CD4-positive, alpha-beta T cell treated with Interleukin-2 at 100 ng/mL for 4 hours (primary cell): ENCODE measurements at places on chromosomes 5 and 9.
A peak's percentile ranks its signal among the peaks of the same experiment; 100 is the strongest.

GRCh38 chr5:10685115-10685521 lies 75.9 kb downstream of the DAP start:
- no peak for DNase-seq

DNA sequence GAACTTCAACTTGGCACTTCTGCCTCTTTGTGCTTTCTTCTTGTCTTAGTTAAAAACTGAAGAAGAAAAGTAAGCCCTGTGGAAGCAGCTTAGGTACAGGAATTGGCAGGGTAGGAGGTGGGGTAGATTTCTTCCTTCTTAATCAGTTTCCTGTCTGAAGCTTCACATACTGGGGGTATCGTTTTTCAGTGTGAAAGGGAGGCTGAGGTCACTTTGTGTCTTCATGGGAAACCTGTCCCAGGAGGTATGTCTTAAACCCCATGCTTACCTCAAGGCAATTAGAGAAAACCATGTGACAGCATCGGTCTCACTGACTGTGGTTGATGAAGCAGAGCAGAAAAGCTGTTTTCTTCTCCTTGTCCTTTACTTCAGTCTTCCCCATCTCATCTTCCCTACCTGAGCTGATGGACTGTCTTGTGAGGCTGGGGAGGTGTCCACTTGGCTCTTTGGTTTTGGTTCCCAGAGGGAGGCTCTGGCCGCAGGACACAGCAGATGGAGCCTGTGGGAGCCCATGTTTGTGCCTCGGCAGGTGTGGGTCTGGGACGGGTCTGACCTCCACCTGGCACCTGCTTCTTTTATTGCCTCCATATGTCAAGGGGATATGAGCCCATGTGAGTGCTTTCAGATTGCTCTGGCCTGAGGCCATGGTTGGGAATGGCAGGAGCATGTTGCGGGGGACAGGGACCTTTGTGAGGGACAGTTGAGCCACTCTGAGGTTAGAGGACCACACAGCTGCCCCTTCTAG lies 47.0 kb downstream of the SH3GL2 start:
- no peak for DNase-seq

DNA sequence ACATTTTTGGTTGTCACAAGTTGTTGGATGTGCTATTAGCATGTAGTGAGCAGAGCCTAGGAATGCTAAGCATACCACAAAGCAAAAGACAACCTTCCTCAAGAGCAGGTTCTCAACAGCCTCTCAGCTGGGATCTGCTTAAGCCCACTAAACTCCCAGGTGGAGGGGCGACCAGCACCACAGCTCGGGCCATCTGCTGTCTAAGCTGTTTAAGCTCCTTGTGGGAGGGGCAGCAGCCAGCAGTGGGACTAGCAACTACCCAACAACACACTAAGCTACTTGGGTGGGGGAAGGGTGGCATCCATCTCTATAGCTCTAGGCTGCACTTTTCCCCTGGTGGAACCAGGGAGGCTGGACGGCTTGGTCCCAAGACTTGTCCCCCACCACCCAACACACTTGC lies 1052.7 kb upstream of the ARRDC3 start:
- no peak for DNase-seq

- no peak for DNase-seq
These were observed 93.3 kb downstream of the RAPGEF6 start for GRCh38 chr5:131541762-131542161.

- no peak for DNase-seq
These were observed 148.8 kb upstream of the TBC1D2 start for GRCh38 chr9:98404237-98404636.

DNA sequence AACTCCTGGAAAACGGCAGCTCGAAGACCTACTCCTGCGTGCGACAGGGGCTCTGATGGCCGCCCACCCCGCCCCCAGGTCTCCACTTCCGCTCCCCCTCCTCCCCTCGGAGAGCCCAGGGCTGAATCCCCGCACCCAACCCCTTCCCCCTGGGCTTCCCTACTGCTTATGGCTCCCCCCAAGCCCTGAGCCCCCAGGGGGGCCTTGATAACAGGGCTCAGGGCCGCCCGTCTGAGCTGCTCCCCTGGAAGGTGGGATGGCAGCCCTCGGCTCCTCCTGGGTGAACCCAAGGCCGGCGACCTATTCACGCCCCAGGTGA lies 30.4 kb downstream of the GLT6D1 start:
- no peak for DNase-seq

DNA sequence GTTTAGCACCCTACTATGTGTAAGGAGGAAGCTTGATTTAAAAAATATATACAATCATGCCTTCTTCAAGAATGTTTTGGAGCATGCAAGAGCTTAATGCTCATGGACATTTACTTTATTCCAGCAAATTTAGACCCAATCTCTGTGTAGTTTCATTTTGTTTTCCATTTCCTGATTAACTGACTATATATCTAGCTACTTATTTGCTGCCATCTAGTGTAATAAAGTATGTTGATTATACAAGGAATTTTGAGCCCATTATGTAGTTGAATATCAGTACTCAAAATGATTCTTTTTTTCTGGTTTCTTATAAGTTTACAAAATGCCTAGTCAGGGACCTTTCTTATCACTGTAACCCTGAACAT lies 100.0 kb upstream of the CCDC152 start:
- DNase-seq = no peak

- DNase-seq = no peak
These were observed 37.8 kb downstream of the ICE1 start for GRCh38 chr5:5460311-5460710.

DNA sequence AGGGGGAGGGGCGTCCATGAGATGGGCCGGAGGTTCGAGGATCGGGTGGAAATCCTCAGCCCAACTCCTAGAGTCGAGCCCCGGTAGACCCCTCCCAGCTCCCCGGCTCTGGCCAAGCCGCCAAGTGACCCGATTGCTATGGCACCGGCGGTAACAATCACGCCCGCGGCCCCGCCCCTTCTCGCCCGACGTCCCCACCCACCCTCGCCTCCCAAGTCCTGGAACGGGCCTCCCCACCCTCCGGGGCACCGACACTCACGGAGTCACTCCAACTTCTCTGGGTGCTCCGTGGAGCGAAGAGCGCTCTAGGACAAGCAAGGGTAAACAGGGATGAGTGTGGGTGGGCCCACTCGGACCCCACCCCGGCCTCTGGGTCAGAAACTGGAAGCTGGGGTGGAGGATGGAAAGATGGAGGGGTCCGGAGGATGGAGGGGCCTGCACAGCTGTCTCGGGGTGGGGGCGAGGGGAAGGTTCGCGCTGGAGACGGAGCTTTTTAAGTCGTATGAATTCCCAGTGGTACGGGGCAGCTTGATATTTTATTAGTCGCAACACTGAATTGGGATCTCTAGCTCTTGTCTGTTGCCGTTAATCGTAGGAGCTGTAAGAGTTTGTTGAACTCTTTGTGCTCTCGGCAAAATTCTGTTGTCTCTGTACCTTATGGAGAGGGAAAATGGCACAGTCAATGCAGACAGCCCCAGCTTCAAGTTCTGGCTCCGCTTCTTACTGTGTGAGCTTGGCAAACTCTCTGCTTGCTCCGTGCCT lies at the start of gene SPACA9:
Gene SPACA9 (plus strand): TSS at position 204 of the 762 bp plus-strand sequence. CDS start 5,050 bp downstream, outside the sequence.
- DNase-seq = peak; percentile 27

- no peak for DNase-seq
These were observed 30.6 kb downstream of the TTC39B start for GRCh38 chr9:15276328-15276938.

DNA sequence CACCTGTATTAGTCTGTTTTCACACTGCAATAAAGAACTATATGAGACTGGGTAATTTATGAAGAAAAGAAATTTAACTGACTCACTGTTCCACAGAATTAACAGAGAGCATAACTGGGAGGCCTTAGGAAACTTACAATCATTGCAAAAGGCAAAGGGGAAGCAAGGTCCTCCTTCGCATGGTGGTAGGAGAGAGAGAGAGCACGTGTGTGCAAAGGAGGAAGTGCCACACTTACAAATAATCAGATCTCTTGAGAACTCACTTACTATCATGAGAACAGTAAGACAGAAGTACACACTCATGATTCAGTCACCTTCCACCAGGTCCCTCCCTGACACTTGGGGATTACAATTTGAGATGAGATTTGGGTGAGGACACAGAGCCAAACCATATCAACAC lies 258.7 kb downstream of the TRIM32 start:
- DNase-seq = no peak

DNA sequence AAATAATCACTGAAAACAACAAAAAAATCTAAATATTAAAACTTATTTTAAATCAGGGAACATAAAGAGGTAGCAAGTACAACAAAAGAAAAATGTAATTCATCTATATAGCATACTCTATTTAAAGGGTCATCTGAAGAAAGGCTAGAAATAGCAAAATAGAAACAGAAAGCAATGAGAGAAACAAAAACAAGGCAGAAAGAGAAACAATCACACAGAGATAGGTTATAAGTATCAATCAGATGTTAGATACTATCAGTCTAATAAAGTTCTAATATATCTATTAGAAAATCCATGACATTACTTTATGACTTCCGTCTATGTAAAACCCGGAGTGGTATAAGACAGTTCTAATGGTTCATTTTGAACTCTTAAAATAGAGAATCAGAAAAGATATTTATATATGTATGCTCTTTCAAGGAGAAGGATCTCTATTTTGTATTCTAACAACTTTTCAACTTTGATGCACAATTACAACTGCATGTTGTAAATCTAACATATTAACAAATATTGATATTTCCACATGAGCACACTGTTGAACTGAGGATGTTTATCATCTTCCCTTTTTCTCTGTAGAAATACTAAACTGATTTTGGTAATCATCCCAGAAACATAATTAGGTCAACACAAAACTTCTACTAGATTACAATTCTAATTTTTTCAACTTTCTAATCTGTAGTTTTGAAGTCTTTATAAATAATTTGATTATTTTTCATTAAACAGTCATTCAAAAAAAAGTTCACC lies 15.8 kb downstream of the RICTOR start:
- no peak for DNase-seq

DNA sequence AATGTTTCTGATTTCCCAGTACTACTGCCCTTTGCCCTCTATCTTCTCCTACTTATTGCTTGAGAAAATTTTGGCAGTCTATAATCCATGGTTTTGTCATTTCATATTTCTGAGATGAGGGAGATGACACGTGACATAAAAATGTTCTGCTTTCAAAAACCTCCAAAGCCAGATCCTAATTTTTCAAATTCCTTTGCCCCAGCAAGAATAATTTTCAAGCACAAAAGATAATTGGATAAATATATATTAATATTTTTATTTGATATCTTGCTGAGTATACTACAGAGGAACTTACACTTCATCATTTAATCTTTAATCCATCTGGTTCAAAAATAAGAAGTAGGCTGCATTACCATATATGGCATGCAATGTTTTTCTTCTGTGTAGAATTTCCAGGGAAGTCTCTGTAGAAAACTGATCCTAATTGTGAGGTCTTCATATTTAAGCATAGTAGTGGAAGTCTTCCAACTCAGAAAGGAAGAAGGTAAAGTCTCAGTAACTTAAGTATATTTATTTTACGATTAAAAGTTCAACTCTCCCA lies 1738.8 kb downstream of the EFNA5 start:
- no peak for DNase-seq

DNA sequence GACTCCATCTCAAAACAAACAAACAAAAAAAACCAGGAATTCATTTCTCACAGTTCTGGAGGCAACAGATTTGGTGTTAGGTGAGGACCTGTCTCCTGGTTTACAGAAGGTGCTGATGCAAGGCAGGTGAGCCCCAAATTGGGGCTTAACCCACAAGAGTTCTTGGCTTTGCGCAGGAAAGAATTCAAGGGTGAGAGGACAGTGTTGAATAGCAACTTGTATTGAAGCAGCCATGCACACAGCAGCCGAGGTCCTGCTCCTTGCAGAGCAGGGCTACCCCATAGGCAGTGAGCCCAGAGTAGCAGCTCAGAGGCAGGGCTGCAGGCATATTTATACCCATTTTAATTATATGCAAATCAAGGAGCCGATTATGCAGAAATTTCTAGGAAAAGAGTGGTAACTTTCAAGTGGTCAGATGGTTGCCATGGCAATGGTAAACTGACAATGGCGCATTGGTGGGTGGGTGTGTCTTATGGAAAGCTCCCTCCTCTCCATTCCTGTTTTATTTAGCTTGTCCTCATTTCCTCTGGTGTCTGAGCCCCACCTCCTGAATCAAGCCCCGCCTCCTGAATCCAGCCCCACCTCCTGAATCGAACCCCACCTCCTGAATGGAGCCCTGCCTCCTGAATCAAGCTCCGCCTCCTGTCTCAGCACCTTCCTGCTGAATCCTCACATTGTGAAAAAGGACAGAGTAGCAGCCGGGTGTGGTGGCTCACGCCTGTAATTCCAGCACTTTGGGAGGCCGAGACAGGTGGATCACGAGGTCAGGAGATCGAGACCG lies 34.5 kb upstream of the COL5A1 start:
- DNase-seq = no peak
